ENCODE measurements at places on chromosomes 5 and 9. TPM values are rescaled to one million over a fixed set of nuclear protein-coding genes. Genes with fewer than 3 reads are reported as not detected.

The PCDHB14 gene
- total RNA-seq: 9.4 TPM

The TRIM36 gene
- total RNA-seq: 1.3 TPM

The PFDN1 gene
- 41.8 TPM for total RNA-seq

The FAM81B gene
- total RNA-seq: not detected

The DNAH5 gene
- total RNA-seq: 1.8 TPM

The GFPT2 gene
- 9.4 TPM for total RNA-seq

The TRPM6 gene
- 0.29 TPM for total RNA-seq

- DNase-seq: no peak
Observed at GRCh38 chr5:82107267-82107666, 135.4 kb downstream of the ATG10 start.

- DNase-seq: no peak
Observed at GRCh38 chr5:862367-863243, 11.8 kb upstream of the ZDHHC11 start.

- DNase-seq: no peak
Observed at GRCh38 chr9:136312436-136312835, 8.5 kb upstream of the CCDC187 start.

GRCh38 chr5:81334304-81335061 lies 33.1 kb downstream of the ZCCHC9 start:
- no peak for DNase-seq

GRCh38 chr9:133861086-133861485 lies 122.9 kb upstream of the SARDH start:
- no peak for DNase-seq

- no peak for DNase-seq
Observed at GRCh38 chr5:153565822-153566221, 75.4 kb downstream of the GRIA1 start.

DNA sequence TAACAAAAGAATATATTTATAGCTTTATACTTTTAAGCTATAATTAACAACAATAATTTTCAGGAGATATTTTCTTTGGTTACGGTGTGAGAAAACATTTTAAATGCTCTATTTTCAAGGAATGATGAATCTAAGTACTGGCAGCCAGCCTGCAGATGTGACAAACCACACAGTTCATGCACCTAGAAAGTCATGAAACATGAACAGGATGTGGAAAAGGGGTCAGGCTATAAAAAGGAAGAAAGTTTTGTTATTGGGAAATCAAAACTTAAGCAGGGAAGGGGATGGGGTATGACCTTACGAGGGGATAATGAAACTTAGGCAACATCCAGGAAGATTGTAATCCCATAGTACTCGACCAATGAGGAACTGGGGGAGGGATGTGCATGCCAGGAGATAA lies 508.7 kb upstream of the GRAMD2B start:
- DNase-seq: no peak

GRCh38 chr9:98263482-98264357 lies 8.3 kb upstream of the TBC1D2 start:
- DNase-seq: peak; percentile 81

DNA sequence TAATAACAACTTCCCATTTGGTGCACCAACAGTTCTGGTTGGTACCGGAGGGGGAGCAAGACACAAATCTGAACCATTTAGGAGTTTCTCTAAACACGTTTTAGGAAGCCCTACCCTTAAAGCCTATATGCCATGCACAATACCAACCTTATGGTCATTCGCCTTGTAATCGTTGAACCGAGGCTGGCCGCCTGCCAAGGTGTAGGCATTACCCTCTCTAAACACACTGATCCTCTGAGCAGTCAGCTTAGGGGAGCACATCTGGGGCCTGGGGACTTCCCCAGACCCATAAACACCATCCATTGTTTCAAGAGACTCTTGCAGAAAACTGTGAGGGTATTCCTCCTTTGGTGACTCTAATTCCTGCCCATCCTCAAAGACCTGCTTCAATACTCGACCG lies 328 bp downstream of the GRXCR2 start:
- DNase-seq: no peak

DNA sequence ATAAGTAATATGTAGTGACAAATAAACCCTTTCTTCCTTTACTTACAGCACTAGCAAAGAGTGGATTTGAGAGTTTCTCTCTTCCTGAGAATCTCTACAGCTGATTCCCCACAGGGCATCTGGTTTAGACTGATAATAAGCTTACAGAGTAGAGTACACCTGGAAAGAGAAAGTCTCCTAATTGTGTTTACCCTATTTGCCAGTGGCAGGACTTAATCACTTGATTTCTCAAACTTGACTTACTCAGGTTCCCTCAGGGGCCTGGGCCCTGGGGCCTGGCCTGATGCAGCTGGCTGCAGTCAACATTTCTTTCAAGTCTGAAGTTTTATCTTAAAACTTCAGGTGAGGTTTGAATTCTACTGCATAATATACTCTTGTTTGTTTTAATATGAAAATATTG lies 38.0 kb upstream of the UBTD2 start:
- DNase-seq: no peak

GRCh38 chr9:13095056-13095455 lies 184.4 kb downstream of the MPDZ start:
- DNase-seq: no peak
